ENCODE measurements at places on chromosomes 13 and 19.

GRCh38 chr19:56701895-56702294 lies 30.3 kb upstream of the ZNF835 start:
- DNase-seq, result no peak

- peak; percentile 83 for DNase-seq
Observed at GRCh38 chr13:26442541-26442940, 114.9 kb upstream of the WASF3 start.

- no peak for DNase-seq
Observed at GRCh38 chr13:40874138-40874779, 84.8 kb downstream of the SLC25A15 start.

- DNase-seq, result peak; percentile 76
Observed at GRCh38 chr19:2271234-2272103, 10.5 kb downstream of the PEAK3 start.

GRCh38 chr13:28440774-28441504 lies 54.0 kb downstream of the FLT1 start:
- DNase-seq, result no peak
